Chondrocyte (in vitro differentiated cells): ENCODE measurements at places on chromosomes 13 and 19. TPM values are rescaled to one million over a fixed set of nuclear protein-coding genes. Genes with fewer than 3 reads are reported as not detected.

DNA sequence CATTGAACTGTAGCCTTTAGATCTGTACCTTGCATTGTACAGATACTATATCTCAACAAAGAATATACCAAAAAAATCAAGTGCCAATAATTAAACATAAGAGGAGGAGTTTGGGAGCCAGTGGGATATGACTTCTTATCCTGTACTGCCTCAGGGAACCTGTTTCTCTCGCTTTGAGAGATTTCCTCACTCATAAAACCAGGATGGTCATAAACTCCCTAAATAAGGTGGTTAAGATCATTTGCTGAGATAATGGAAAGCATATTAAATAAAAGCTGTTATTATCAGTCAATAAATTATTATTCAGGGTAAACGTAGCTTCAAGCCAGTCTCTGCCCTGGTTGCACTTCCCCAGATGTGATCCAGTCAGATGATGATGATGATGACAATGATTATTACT is 17.0 kb downstream of the OPA3 start:
- no peak overlapping the region for H3K27ac ChIP-seq
- DNase-seq = no peak
- no peak overlapping the region for H3K4me3 ChIP-seq
- H3K36me3 ChIP-seq = no peaks in the 10 kb centered on the region
- H3K4me1 ChIP-seq = peaks cover 11% of the 10 kb centered on the region

DNA sequence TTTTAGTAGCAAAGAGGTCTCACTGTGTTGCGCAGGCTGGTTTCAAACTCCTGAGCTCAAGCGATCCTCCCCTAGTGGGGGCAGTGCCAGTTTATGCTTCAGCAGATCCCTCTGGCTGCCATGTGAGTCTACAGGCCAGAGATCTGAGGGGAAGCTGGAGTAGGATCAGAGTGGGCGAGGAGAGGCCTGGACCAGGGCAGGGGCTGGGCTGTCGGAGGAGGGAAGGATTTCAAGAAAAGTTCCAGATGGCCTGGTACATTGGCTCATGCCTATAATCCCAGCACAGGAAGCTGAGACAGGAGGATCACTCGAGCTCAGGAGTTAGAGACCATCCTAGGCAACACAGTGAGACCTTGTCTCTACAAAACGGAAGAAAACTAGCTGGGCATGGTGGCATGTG is 9.8 kb downstream of the DHX34 start:
- no peak overlapping the region for H3K4me3 ChIP-seq
- H3K27me3 ChIP-seq = no peaks in the 10 kb centered on the region
- peaks cover 36% of the 10 kb centered on the region for H3K36me3 ChIP-seq
- DNase-seq = no peak
- peaks cover 3% of the 10 kb centered on the region for H3K4me1 ChIP-seq
- no peak overlapping the region for H3K27ac ChIP-seq

- no peaks in the 10 kb centered on the region for H3K27me3 ChIP-seq
- no peak overlapping the region for H3K27ac ChIP-seq
- peaks cover 2% of the 10 kb centered on the region for H3K36me3 ChIP-seq
- no peaks in the 10 kb centered on the region for H3K4me1 ChIP-seq
Measured at GRCh38 chr13:100648354-100648753, 26.2 kb downstream of the TMTC4 start.

DNA sequence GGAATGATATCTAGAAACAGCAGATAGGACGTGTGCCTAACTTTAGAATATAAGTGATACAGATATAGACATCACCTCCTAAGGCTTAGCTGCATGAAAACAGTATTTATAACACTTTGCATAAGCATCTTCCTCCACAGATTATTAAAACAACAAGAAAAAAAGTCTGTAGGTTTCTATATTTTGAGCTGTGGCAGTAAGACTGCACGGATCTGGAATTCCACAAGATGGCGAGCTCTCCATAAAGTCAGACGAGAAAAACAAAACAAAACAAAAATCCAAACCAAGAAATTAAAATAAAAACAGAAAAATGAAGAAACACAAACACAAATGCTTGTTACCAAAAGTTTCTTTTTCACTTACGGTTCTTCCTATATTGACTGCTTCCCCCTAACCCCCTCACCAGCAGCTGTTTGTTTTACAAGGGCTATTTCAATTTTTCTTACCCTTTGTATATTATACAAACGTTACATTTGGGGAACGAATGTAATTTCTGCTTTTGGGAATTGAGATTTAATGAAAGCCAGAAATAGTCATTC is 285.8 kb downstream of the MYO16 start:
- peak overlapping the region; percentile 99 for H3K27ac ChIP-seq
- no peaks in the 10 kb centered on the region for H3K27me3 ChIP-seq
- H3K4me1 ChIP-seq = peaks cover 52% of the 10 kb centered on the region
- H3K4me3 ChIP-seq = peak overlapping the region; percentile 54
- H3K36me3 ChIP-seq = no peaks in the 10 kb centered on the region

GRCh38 chr19:49713236-49713845 is 22.4 kb downstream of the CPT1C start:
- H3K27me3 ChIP-seq = no peaks in the 10 kb centered on the region
- H3K27ac ChIP-seq = no peak overlapping the region
- no peak overlapping the region for H3K4me3 ChIP-seq
- DNase-seq = no peak
- peaks cover 9% of the 10 kb centered on the region for H3K4me1 ChIP-seq

Gene TTC9B
- total RNA-seq = not detected in 3 replicates

Gene C19orf67
- not detected in 3 replicates for total RNA-seq

Gene HCN2
- 6.2 to 6.8 TPM (median 6.7 TPM) in 3 replicates for total RNA-seq

- H3K36me3 ChIP-seq = no peaks in the 10 kb centered on the region
- H3K4me1 ChIP-seq = peaks cover 65% of the 10 kb centered on the region
- H3K27me3 ChIP-seq = no peaks in the 10 kb centered on the region
- no peak for DNase-seq
- no peak overlapping the region for H3K27ac ChIP-seq
Measured at GRCh38 chr13:39313721-39314120, 275.5 kb downstream of the NHLRC3 start.

GRCh38 chr13:83117046-83117445 is 765.2 kb downstream of the SLITRK1 start:
- no peak overlapping the region for H3K27ac ChIP-seq
- no peaks in the 10 kb centered on the region for H3K4me1 ChIP-seq
- no peaks in the 10 kb centered on the region for H3K36me3 ChIP-seq
- no peak for DNase-seq

DNA sequence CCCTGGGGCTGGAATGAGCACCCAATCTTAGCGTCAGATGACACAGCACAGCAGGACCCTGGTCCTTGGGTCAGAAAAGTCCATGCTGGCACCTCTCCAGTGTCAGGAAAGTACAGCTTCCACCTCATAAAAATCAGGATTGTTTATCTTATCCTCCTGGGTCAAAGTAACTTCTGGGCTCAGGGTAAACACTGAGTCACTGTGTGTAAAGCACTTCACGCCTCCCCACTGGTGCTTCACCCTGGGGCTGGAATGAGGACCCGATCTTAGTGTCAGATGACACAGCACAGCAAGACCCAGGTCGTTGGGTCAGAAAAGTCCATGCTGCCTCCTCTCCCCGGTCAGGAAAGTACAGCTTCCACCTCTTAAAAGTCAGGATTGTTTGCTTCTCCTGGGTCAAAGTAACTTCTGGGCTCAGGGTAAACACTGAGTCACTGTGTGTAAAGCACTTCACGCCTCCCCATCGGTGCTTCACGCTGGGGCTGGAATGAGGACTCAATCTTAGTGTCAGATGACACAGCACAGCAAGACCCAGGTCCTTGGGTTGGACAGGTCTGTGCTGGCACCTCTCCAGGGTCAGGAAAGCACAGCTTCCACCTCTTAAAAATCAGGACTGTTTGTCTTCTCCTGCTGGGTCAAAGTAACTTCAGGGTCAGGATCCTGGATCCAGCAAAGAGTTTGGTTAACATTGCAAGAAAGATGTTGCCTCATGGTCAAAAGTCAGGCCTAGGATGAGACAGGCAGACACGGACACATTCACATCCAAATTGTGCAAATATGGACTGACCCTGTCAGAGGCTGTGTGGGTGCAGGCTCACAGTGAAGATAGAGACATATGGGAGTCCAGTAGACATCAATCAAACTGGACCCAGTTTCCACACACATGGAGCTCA is 39.2 kb upstream of the CYP2A7 start:
- H3K4me1 ChIP-seq = no peaks in the 10 kb centered on the region
- no peak overlapping the region for H3K4me3 ChIP-seq
- H3K27ac ChIP-seq = no peak overlapping the region
- H3K27me3 ChIP-seq = peaks cover 4% of the 10 kb centered on the region
- H3K36me3 ChIP-seq = peaks cover 3% of the 10 kb centered on the region
- no peak for DNase-seq

DNA sequence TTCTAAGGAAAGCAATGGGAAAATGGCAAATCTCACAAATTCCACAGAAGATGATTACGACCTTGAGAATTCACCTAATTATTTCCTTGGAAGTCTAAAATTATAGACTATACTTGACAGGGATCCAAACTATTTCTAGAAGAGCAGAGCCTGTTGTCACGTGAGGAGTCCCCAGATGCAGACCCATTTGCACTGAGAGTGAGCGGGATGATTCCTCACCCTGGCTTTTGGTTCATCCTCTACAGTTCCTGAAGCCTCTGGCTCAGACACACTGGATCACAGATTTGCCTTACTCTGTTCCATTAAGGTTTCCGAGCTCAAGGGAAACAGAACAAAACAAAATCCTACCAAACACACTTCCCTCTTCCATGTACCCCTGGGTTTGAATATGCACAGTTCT is 23.0 kb upstream of the CYSLTR2 start:
- no peaks in the 10 kb centered on the region for H3K36me3 ChIP-seq
- H3K4me3 ChIP-seq = no peak overlapping the region
- no peak for DNase-seq
- H3K4me1 ChIP-seq = peaks cover 7% of the 10 kb centered on the region

DNA sequence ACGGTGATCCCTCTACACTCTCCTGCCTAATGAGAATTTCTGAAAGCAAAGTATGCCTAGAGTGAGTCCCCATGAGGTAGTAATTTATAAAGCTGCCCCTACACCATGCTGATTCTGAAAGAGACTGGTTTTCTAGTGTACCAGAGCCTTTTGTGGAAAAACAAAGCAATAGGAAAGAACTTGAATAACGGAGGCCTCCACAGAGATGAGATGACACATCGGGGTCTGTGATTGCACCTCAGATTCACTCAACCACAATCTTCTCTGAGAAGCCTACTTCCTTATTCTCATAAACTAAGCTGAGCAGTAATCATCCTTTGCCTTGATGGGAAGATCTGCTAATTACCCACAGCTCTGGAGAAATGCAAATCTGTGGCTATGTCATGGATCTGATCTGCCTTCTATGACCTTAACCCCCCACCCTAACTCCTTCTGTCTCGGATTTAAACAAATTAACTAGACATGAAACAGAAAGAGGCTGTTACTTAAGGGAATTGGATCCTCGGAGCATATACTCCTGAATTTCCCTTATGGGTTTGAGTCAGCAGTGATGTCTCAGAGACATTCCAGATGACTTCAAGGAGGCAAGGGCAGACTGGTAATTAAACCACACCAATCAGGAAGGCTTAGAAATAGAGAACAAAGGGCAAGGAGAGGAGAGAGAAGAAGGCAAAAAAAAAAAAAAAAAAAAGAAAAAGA is 128.0 kb downstream of the DCT start:
- H3K4me3 ChIP-seq = no peak overlapping the region
- peaks cover 6% of the 10 kb centered on the region for H3K36me3 ChIP-seq
- DNase-seq = no peak
- H3K27me3 ChIP-seq = no peaks in the 10 kb centered on the region

DNA sequence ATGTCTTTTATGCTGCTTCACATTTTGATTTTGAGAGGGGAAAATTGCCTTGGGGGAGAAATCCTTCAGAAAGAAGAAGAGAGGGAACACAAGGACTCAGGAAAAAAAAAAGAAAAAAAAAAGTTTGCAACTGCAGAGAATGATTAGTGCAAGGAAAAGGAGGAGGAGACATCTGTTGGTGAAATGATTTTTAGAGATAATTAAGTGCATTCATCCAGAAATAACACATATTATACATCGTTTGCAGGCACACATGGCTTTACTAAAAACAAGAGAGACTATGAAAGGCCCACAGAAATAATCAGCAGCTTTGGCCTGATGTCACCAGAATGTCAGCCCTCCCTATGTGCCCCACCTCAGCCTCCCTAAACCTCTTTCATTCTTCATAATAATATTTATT is 1058.2 kb downstream of the PCDH9 start:
- no peak overlapping the region for H3K27ac ChIP-seq
- no peak for DNase-seq
- no peaks in the 10 kb centered on the region for H3K36me3 ChIP-seq
- no peaks in the 10 kb centered on the region for H3K27me3 ChIP-seq

- peaks cover 46% of the 10 kb centered on the region for H3K4me1 ChIP-seq
- H3K27ac ChIP-seq = peak overlapping the region; percentile 100
- no peak overlapping the region for H3K4me3 ChIP-seq
- no peaks in the 10 kb centered on the region for H3K36me3 ChIP-seq
- no peak for DNase-seq
Measured at GRCh38 chr19:13788991-13789390, 6.3 kb upstream of the ZSWIM4 start.

DNA sequence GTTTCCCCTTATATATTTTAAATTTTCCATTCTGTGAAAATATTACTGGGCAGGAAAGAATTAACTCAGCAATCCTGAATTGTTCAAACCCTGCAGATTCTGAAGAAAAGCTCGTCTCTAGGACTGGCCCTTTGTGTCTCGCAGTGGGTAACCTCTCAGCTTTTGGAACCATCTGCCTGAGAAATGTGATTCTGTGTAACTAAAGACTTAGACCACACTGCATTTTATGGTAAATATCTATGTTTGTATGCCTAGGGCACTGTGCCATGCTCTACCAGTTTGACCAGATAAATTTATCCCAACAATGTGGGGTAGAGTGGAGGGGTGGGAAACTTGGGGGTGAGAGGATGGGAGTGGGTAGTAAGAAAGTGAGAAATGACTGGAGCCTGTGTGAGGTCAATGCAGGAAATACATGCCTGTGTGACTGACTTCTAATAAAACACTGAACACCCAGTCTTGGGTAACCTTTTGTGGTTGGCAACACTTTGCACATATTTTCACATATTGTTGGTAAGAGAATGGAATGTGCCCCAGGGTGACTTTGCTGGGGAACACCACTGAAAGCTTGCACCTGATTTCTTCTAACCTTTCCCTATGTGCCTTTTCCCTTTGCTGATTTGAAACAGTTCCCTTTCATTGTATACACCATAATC is 1181.9 kb downstream of the OLFM4 start:
- no peak overlapping the region for H3K4me3 ChIP-seq
- DNase-seq = no peak
- no peaks in the 10 kb centered on the region for H3K36me3 ChIP-seq
- H3K27me3 ChIP-seq = peaks cover 2% of the 10 kb centered on the region
- H3K4me1 ChIP-seq = peaks cover 9% of the 10 kb centered on the region

GRCh38 chr13:60562096-60562780 is 165.2 kb downstream of the TDRD3 start:
- H3K4me3 ChIP-seq = no peak overlapping the region
- no peaks in the 10 kb centered on the region for H3K4me1 ChIP-seq
- no peaks in the 10 kb centered on the region for H3K27me3 ChIP-seq
- no peak overlapping the region for H3K27ac ChIP-seq

Gene CLPTM1
- 91.4 to 122 TPM (median 96.3 TPM) in 3 replicates for total RNA-seq

DNA sequence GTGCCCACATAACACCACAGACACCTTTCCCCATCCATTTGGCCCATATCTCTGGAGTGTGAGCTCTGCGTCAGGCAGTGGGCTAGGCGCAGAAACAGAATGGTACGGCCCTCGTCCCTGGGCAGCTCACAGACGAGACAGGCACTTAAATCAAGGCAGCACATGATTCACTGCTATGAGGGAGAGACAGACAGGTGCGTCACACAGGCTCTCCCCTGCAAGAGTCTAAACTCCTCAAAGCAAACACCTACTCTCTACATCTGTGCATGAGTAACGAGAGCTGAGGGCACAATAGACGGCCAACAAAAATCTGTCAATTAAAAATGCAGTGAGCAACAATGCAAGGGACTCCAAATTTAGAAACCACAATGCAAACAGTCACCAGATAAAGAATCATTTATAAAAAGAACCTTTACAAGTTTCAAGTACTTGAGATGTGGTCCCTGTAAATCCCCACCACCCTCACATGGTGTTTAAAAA is 348.9 kb downstream of the UQCRFS1 start:
- no peaks in the 10 kb centered on the region for H3K36me3 ChIP-seq
- DNase-seq = no peak
- no peaks in the 10 kb centered on the region for H3K4me1 ChIP-seq
- H3K27me3 ChIP-seq = peaks cover 22% of the 10 kb centered on the region
- H3K4me3 ChIP-seq = no peak overlapping the region
